ENCODE measurements at places on chromosomes 4 and X.

DNA sequence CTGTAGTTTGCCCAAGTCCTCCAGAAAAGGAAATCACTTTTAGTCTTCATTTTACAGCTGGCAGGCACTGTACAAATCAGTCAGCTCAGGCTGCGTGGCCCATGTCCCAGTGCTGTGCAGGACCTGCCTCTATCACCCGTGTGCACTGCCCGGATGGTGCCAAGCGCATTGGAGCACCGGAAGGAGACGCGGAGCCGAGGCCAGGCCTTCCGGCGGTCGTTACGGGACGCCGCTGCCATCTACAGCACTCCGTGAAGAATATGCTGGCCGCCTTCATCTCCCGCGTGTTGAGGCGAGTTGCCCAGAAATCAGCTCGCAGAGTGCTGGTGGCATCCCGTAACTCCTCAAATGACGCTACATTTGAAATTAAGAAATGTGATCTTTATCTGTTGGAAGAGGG is at the start of gene PDHA2:
PDHA2 (plus strand) TSS at position 203 of the 400 bp plus-strand sequence; CDS start at position 261, 58 bp downstream.
- no peak for DNase-seq

DNA sequence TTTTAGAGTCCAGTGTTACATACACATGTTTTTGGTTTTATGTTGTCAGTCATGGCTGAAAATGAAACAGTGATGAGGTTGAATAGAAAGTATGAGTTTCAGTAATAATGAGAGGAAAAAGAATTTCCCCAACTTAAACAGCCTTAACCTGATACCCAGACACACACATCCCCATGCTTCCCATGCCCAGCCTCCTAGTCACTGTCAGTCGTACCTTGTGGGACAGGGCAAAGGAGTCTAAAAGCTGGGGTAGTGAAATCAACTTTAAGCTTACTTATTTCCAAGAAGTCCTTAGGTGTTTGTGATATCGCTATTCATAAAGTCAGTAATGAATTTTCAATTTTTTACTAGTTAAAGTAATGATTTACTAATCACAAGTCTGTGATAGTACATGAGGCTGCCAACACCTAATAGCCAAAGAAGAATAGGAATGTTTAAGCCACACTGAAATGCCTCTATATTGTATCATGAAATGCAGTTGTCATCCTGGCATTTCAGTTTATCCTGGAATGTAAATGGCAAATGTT is 24.3 kb upstream of the GPR34 start:
- DNase-seq = no peak

DNA sequence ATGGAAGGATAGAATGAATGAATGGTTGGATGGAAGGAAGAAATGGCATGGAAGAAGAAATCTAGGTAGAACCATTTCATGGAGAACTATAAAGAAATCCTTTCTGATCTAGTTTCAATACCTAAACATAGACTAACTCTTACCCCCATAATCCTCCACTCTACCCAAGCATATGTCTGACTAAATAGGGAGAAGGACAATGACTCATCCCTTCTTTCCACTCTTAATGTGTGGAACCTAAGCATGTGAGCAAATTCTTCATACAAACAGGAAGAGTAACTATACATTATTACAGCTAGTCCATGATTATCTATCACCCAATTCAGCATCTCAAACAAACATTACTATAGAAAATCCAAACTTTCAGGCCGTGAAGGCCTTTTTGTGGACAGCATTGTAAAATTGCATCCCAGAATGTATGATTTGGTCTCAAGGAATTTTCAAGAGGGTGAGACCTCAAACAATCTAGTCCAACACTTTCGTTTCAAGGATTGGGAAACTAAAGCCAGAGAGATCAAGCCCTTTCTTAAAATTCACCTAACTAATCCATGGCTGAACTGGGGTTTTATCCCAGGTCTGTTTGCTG is 11.2 kb downstream of the C1QTNF7 start:
- DNase-seq = no peak

DNA sequence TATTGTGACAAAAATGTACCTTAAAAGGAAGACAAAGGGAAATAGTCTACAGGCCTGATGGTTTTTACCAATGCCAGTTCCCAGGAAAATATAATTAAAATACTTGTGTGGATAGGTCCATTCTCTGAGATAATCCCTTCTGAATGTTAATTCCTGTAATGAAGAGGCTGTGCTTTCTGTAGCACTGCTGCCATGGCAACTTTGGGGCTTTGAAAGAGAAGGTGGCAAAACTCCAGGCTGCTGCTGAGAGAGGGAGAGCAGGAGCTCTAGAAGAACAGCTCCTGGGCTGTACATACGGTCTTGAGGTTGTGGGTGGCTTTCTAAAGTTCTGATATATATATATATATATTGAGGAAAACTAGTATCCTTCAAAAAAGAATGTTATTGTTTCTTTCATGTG is 125.4 kb downstream of the PDLIM5 start:
- no peak for DNase-seq

DNA sequence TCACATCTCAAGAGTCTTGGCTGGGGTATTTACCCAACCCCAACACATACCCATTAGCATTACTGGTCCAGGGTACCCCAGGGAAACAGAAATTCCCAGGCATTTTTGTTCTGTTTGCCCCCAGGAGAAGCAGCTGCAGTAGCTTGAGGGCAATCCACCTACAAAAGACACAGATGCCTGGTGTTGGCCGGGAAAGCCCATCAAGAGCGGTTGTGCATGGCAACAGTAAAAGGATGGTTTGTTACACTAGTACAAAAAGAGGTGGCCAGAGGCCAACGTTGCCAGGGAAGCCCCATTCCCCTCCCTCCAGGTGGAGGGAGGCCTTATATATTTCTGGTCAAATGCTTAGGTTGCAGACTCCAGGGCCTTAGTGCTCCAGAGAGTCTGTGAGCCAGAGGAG is 637.8 kb downstream of the BCOR start:
- DNase-seq = no peak

DNA sequence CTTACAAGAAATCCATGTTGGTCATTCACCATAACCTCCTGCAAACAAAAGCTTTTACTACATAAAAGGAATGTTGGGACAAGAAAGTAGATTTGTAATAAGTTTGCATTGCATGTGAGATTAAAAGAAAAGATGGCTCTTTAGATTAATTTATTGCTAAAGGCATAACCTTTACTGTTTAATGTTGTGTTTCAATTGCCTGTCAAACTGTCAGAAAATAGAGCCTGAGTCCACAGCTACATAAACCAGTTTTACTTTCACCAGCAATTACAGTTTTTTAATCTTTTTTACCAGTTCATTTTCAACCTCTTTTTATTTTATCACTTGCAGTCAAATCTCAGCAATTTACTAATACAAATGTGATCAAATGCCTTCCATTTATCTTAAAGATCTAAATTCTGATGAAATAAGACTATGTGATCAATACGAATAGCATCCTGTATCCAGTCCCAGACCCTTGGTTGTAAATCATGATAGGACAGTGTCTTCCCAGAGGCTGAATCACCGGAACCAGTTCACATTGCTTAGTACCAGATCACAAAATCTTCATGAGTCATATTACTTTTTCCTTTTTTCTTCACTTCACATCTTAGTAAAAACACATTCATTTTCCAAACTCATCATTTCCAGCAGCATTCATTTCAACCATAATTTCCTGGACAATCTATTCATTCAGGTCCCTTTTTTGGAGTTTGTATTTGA is 95.4 kb upstream of the FRG1 start:
- DNase-seq = no peak

DNA sequence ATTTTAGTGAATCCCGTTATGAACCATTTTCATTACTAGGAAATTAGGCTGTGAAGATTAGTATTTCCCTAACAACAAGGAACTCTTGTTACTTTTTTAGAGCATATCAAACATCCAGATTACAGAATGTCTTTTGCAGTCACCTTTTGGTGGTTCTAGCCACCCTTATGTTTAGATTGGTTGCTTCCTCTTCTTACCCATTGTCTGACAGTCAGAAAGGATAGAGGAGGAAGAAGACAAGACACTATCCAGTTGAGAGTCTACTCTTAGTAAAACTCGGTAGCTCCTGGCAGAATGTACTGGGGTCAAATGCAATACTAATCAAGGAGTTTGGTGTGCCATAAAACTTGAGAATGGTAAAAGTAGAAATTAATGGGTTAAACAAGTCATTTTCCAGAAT is 1.6 kb upstream of the GUCY1A1 start:
- DNase-seq = no peak
